AG04450 (cell line): ENCODE measurements at places on chromosomes 11 and 22.
A peak's percentile ranks its signal among the peaks of the same experiment; 100 is the strongest.

DNA sequence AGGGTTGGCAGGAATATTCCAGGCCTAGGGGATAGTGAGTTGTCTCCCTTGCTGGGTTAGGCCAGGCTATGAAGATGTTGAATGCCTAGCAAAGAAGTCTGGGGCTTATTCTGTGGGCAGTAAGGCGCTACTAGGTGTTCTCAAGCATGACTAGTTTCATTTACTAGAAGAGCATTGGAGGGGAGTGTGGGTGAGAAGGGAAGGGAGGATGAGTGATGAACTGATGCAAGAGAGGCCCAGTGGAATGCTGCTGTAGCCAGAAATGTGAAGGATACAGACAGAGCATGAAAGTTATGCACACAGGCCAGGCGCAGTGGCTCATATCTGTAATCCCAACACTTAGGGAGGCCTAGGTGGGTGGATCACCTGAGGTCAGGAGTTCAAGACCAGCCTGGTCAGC is 33.5 kb downstream of the POU2F3 start:
- no peak for DNase-seq

GRCh38 chr11:84247129-84247528 is 961.0 kb upstream of the CCDC90B start:
- no peak for DNase-seq

GRCh38 chr22:19984851-19985811 is 31.5 kb downstream of the ARVCF start:
- DNase-seq = no peak

DNA sequence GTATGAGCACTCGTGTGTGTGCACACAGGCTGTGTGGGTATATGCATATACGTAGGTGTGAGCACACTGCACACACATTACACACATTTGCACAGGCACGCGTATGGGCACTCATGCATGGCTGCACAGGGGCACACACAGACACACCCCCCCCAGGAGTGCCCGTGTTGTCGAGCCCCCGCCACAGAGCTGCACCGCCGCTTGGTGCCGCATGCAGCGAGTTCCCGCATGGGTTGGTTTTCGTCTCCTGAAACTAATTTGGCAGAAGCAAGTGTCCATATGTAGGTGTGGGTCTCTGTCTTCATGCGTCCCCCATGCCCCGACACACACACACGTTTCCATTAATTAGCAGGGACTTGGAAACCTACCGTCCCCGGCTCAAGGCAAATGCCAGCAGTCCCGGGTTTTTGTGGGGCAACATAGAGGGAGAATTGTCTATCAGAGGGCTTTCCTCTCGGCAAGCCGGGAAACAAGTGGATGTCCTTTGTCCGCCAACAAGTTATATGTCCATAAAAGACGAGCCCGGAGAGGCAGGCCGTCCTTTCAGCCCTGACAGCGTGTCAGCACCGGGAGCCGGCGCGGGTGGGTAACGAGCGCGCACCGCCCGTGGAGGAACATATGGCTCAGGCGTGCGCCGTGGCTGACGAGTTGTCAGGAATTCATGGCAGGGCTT is 1291.7 kb downstream of the BRD1 start:
- DNase-seq = no peak

DNA sequence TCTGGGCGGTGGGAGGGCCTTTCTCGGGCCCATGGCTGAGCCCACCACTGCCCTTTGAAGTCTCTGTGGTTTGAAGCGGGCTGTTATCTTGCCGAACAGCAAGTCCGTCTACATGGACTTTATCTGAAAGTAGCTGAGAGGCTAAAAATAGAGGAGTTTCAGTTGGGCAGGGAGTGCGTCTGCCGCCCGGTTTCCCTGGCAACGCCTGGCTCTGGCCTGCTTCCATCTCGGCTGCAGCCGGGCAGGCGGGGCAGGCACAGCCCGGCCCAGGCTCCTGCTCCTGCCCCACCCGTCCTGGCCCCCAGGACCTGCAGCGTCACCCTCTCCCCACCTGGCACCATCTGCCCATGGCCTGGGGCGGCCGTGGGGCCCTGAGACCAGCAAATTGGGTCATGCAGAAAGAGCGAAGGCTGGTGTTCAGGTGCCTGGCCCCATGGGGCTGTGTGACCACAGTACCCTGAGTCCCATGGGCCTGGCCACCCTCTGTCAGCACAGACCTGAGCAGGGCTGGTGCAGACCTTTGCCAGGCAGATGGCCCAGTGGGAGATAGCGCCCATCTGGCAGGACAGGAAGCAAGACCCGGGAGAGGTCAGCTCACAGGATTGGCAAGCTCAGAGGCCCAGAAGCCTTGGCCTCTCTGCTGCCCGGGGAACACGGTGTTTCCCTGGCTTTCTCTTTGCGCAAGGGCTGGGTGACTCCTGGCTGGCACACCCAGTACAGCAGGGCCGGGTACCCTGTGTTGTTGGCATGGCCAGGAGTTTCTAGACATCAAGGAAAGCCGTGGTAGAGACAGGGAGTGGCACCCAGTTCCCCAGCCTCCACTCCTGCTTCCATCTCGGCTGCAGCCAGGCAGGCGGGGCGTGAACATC is 79.1 kb upstream of the KCNQ1OT1 start:
- peak; percentile 24 for DNase-seq

- DNase-seq = peak; percentile 29
Observed at GRCh38 chr11:46948378-46949131, 12.0 kb downstream of the CSTPP1 start.

DNA sequence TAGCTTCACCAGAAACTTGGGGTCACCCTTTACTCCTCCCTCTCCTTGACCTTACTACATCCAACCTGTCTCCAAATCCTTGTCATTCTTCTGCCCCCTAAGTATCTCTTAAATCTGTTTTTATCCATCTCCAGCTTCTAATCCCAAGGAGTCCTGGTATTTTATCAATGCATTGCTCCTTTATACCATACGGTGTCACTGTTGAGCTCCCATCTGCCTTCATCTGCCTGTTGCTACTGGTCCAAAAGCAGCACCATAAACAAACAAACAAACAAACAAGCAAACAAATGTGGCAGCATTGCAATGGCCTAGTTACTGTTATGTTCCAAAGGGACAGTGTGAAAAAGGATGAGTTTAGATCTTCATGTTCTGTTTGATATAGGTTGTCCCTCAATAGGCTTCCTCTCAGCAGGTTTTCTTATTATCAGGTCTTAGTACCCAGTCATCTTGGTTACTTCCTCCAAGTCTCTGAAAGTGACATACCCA is 34.2 kb downstream of the DNHD1 start:
- DNase-seq = no peak

DNA sequence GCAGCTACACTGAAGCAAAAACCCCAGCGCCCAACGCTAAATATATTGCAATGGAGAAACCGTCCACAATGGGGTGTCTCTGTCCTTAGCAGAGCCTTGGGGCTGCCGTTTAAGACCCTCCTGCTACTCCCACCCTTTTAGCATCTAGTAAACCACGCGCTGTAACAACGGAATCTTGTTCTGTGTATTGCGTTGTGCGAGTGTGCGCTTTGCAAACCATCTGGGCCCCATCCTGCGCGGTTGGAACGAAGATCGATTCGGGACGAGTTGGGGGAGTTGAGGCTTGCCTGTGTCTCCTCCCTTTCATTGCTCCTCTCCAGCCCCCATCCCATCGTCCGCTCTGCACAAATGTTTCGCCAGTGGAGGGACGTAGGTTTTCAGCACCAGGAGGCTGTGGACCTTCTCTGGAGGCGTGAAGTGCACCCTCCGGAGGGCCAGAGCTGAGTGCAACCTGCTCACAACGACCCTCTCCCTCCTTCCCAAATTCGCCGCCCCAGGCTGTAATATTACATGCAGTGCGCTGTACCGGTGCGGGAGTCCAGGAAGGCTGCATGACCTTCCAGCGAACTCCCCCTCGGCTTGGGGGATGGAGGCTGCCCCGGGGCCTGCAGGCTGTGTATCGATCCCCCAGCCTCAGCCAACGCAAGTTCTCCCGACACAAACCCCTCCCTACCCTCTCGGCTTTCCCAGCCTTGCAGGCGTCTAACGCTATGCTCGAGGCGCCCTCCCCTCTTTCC is 1.6 kb upstream of the KMT2A start:
- DNase-seq = no peak

- DNase-seq = no peak
Observed at GRCh38 chr22:39276440-39277141, 31.8 kb upstream of the PDGFB start.

DNA sequence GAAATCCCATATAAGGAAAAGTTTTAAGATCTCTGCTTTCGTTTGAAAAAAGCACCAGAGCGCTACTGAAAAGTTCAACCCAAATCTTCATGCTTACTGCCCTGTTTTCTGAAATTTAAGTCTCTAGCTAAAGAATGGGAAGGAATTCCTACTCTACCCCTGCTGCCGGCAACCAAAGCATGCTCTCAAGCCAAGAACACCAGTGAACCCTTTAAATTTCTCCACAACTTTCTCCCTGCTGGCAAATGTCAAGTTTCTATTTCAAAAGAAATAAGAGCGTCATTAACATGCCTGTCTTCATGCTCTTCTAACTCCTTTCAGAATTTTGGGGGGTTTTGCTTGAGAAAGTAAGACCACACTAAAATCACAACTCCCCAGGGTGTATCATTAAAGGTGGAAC is 6.8 kb upstream of the SMCO4 start:
- no peak for DNase-seq

GRCh38 chr22:48845356-48845936 is 982.2 kb downstream of the BRD1 start:
- no peak for DNase-seq

- no peak for DNase-seq
Observed at GRCh38 chr22:23152238-23153114, 7.2 kb downstream of the RAB36 start.

- DNase-seq = no peak
Observed at GRCh38 chr11:65384301-65384889, 1.9 kb upstream of the SLC25A45 start.

GRCh38 chr11:115924744-115925567 is 420.7 kb upstream of the CADM1 start:
- peak; percentile 67 for DNase-seq

DNA sequence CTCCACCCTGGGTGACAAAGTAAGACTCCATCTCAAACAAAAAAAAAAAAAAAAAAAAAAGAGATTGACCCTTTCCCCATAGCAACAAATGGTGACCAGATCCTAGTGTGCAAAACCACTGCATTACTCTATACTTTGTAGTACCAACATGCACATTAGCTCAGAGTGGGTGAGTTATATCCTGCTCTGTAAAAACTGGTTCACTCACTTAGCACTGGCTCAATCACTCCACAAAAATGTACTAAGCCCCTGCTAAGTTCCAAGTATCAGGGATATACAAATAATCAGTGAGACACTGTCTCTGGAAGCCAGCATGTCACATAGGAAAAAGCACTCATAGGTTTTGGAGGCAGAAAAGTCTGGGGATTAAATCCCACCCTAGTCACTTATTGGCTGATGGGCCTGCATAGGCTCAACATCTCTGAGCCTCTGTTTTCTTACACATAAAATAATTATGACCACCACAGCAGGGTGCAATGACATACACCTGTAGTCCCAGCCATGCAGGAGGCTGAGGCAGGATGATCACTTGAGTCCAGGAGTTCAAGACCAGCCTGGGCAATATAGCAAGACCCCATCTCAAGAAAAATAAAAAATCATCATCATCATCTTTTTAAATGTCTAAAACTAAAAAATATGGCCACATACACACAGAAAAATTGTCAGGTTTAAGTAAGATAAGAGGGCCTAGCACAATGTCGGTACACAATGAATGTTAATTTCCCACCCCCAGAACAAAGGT is 11.9 kb downstream of the FAM168A start:
- peak; percentile 16 for DNase-seq

- no peak for DNase-seq
Observed at GRCh38 chr11:69526453-69526810, 45.0 kb downstream of the LINC01488 start.

DNA sequence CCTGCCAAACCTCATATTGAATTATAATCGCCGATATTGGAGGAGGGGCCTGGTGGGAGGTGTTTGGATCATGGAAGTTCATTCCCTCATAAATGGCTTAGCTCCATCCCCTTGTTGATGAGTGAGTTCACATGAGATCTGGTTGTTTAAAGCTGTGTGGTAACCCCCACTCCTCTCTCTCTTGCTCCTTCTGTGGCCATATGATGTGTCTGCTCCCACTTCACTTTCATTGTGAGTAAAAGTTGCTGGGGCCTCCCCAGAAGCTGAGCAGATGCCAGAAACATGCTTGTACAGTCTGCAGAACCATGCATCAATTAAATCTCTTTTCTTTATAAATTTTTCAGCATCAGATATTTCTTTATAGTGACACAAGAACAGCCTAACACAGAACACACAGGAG is 929.0 kb upstream of the FAT3 start:
- DNase-seq = no peak

DNA sequence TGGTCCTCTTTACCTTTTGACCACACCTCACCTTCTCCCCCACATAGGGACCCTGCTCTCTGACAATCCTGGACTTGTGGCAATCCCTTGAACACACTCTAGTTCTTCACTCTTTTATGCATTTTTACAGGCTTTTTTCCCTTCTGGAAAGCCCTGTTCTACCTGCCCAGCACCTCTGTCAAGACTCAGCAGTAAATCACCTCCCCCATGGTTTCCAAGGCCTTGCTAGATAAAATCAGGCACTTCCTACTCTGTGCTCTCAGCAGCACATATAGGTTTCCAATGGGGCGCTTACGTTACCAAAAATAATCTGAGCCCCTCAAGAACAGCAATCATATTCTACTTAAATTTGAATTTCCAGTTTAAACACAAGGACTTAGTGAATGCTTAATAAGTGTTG is 53.9 kb downstream of the ETS1 start:
- no peak for DNase-seq

- no peak for DNase-seq
Observed at GRCh38 chr11:72741429-72741833, 10.8 kb downstream of the ARAP1 start.

GRCh38 chr11:47391711-47392432 is 13.5 kb upstream of the SPI1 start:
- no peak for DNase-seq

- no peak for DNase-seq
Observed at GRCh38 chr11:120028181-120028896, 109.6 kb downstream of the TRIM29 start.

GRCh38 chr22:25896098-25896497 is 154.1 kb downstream of the MYO18B start:
- DNase-seq = no peak

DNA sequence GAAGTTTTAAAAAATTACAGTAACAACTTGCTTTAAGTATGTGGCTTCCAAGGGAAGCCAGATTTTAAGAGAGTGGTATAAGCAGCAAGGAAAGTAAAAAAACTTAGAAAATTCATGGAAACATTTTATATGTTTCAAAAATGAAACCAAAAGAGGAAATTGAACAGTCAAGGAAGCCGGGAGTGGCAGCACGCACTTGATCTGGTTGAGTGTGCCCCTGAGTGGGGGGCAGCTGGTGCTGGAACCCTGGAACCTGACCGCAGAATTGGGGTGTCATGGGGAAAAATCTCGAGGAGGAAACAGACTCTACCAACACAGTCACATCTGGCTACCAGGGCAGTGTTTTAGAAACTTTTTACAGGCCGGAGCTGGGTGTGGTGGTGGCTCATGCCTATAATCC is 14.0 kb downstream of the MICALL1 start:
- no peak for DNase-seq
